Activated naive CD8-positive, alpha-beta T cell treated with anti-CD3 and anti-CD28 coated beads, Interleukin-2, amount 10 ng/mL, durations not matched to agents 7 days and 5 days (primary cell): ENCODE measurements at places on chromosomes 7 and 10. TPM values are rescaled to one million over a fixed set of nuclear protein-coding genes. Genes with fewer than 3 reads are reported as not detected.

The NRF1 gene
- total RNA-seq = 32.5 TPM

GRCh38 chr7:156975620-156976019, 26.1 kb downstream of the NOM1 start:
- no peak for DNase-seq

GRCh38 chr7:99380032-99380822, 5.7 kb downstream of the ARPC1B start:
- DNase-seq = no peak

DNA sequence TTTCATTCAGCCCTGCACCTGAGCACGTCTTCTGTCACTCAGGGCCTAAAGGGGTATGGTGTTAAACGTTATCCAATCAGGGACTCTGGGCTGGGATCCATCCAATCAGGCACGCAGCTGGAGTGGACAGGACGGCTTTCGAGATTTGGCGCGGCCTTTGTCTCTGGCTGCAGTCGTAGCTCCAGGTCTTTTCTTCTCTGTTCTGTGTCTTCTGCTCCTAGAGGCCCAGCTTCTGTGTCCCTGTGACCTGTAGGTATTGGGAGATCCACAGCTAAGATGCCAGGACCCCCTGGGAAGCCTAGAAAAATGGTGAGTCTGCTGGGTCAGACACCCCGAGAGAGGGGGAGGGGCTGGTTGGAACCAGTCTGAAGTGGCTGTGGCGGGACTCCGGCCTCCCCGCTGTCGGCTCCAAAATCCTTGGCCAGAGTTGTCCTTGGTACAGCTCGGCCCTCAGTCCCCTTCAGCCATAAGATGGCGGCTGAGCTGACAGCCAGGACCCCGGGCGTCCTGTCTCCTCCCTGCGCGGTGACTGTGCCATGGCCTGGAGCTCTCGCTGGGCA, 11.7 kb upstream of the ZNF680 start:
- no peak for DNase-seq

DNA sequence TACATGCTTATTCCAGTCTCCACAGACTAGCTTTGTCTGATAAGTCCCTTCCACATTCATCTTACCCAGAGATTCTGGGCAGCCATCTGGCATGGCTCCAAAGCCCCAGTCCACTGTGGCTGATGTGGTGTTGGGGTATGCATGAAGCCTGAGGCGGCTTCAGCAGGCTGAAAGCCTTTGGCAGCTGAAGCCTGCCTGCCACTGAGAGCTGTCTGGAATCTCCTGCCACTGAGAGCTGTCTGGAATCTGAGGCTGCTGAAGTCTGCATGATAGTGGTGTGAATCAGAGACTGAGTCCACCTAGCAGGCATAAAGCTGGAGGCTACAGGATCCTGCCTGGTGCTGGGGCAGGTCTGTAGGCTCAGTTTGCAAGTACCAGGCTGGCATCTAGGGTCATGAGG, 87.1 kb downstream of the DYNC1I1 start:
- DNase-seq = no peak

DNA sequence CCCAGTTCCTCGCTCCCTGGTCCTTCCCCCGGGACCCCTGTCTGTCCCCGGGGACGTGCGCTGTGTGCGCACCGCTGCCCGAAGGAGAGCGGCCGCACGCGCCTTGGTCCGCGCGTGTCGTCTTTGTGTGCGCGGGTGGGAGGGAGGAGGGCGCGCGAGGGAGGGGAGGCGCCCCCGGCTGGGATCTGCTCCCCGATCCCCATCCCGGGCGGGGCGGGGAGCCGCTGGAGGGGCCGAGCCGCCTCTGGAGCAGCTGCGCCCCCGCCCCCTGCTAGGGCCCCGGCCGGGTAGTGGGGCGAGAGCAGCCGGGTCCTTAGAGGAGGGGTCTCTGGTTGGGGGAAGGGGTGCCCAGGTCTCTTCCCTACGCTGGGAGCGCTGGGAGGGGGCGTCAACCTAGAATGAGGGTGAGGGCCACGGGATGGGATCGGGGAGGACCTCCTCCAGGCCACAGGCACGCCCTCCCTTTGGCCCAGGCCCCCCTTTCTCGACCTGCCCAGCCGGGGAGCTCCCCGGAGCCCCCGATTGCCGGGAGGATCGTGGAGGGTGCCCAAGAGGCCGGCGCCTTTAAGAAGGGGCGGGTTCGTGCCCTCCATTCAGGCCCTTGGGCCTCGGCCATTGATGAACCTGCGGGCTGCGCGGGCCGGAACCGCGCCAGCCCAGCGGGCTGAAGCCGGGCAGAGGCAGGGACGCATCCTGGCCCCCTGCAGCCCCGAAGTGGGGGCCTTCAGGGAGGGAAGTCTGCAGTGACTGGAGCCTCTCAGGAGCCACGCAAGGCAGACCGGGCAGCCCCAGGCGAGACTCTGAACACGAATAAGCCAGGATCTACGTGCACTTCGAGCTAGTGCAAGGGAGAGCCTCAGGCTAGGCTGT, 678 bp downstream of the SH2B2 start:
- peak; percentile 61 for DNase-seq

- DNase-seq = no peak
These were observed 15.3 kb downstream of the PLAU start for GRCh38 chr10:73926152-73926764.

GRCh38 chr10:1048349-1048731, 579 bp downstream of the IDI1 start:
- no peak for DNase-seq

DNA sequence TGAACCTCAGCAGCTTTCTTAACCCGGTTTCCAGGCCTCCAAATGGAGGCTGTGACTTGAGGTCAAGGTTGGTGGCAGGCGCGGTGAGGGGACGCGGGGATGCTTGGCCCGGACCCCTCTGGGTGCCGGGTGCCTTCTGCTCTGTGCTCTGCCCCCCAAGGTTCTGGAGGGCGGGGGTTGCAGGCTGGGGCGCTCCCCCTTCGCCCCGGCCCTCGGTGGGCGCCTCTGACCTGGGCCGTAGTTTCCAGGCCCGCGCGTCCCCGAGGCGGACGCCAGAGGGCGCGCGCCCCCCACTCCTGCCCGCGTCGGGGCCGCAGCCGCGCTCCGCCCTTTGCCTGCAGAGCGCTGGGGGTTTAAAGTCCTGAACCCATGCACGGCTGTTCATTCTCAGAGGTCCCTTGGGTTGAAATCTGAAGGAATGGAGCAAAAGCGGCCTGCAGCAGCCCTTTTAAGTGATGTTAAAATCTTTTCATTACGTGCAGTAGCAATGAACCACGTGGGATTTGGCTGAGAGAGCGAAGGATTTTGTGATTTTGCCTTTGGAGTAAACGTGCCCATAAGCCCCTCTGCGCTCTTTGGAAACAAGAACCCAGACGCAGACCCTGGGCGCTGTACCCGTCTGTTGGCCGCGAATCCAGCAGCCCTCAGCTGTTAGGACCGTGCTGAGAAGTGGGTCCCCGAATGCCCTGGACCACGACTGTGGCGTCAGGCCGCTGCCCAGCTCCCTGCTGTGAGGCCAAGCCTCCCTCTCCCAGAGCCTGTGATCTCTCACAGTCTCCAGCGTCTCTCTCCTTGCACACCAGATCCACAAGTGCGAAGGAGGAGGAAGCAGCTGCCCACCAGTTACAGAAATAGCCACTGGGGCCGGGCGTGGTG, 135.0 kb downstream of the ACTR3B start:
- peak; percentile 62 for DNase-seq

The CHAT gene
- total RNA-seq = not detected

GRCh38 chr7:24135003-24135817, 148.8 kb upstream of the NPY start:
- DNase-seq = no peak

DNA sequence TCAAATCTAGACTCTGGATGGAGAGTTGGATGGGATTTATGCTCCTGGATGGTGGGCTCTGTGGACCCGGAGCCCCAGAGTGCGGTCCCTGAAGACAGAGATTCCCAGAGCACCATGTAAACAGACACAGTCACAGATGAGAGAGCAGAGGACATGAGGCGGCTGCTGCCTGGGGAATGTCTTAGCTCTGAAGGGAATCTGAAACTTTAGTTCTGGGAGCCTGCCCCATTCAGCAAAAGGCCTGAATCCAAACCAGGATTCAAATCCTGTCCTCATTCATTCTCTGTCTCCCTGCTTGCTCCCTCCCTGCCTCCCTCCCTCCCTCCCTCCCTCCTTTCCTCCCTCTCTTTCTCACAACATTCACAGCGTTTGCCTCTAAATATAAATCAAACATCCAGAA, 49.5 kb upstream of the CALD1 start:
- no peak for DNase-seq

- no peak for DNase-seq
These were observed 103.9 kb upstream of the TNS3 start for GRCh38 chr7:47685712-47686376.

The COMMD3 gene
- 55.3 TPM for total RNA-seq

DNA sequence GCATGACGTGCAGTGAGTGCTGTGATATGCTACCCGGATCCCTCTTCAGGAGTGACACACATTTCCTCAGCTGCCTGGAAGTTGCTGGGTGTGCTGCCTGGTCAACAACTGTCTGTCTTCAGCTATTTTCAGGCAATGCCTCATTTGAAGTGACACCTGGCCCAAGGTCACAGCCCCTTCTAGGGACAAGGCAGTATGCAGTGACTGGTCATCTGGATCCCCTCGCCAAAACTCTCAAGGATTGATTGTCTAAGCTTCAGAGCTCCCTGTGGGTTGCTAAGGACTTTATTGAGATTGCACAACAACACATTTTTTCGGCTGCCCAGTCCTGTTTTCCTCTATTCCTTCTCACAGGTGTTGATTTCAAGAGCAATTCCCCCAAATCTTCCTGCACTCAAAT, 108.8 kb downstream of the GNAI1 start:
- DNase-seq = no peak

- DNase-seq = no peak
These were observed 409.5 kb downstream of the SUGCT start for GRCh38 chr7:40544221-40544723.

The DLD gene
- 56.3 TPM for total RNA-seq
